ENCODE measurements at places on chromosomes 2 and 18.

DNA sequence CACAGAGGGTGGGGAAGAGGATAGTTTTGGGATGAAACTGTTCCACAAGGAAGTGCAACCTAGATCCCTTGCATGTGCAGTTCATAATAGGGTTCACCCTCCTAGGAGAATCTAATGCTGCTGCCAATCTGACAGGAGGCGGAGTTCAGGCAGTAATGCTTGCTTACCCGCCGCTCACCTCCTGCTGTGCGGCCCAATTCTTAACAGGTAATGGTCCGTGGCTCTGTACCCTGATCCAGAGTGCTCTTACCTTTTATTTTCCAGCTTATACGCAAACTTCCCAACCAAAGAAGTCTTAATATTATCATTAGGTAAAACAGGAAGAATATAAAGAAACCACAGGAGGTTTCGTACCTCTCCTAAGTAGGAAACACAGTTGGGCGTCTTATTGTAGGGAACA, 82.7 kb upstream of the CD302 start:
- DNase-seq = no peak

GRCh38 chr2:95004287-95004686, 21.2 kb upstream of the MAL start:
- no peak for DNase-seq

- DNase-seq = no peak
Observed at GRCh38 chr2:69637923-69638322, 5.6 kb downstream of the AAK1 start.

DNA sequence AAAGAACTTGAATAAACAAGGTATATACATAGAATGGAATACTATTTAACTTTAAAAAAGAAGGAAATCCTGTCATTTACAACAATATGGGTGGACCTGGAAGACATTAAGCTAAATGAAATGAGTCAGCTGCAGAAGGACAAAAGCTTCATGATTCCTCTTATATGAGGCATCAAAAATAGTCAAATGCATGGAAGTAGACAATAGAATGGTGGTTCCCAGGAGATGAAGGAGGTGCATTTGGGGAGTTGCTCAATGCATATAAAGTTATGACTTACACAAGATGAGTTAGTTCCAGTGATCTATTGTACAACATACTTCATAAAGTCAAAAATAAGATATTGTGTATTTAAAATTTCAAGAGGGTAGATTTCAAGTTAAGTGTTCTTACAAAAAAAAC, 426.1 kb upstream of the UBE2E3 start:
- DNase-seq = no peak

DNA sequence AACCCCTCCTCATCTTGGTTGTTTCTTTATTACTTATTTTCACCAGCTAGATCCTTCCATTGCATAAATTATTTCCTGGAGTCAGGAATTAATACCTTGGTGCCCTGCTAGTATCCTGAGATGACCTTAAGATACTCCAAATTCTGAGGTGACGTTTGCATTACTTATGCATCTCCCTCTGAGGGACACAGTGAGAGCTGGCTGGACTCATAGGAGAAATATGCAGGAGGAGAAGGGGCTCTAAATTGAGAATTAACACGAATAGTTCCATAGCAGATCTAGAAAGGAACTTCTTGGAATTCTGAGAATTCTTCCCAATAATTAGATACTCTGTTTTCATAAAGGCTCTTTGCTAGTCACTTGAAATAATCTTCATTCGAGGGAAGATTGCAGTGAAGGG, 310.6 kb upstream of the ZEB2 start:
- no peak for DNase-seq

DNA sequence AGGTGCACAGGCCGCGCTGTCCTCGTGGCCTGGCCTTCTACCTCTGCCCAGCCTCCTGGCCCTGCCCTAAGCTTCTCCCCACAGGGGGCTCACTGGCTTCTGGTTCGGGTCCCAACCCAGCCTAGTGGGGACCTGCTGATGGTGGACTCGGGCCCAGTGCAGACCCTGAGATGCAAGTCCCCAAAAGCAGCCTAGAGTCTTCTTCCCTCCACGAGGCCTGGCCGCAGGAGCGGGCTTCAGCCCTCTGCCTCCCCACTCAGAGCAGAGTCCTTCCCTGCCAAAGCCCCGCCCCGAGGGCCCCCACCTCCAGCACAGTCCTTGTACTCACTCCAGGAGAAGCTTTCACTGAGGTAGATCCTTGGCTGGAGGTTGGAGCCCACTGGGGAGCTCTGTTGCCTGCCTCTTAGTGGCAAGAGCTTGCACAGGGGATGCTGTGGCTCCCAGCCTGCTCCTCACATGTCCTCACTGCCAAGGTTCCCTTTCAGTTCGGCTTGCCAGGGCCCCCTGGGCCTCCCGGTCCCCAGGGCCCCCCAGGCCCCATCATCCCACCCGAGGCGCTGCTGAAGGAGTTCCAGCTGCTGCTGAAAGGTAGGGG, 3.6 kb downstream of the ERFE start:
- no peak for DNase-seq

DNA sequence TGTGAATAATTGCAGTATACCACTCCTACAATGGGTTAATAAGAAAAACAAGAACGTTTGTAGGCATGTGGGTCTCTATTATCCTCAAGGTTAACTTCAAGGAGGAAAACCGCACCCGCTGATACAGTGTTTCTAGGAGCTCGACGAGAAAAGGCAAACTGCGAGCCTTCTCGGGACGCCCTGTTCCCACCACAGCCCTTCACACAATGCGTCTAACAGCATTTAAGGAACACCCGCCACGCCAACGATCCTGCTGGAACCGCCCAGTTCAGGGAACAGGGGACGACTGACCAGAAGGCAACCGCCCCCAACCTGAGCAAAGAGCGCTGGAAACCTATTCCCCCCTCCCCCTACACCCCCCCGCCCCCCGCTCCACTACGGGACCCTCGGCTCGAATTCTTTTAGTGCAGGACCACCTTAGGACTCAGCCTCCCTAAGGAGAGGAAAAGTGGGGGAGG, 710 bp upstream of the TMSB10 start:
- no peak for DNase-seq

- DNase-seq = no peak
Observed at GRCh38 chr2:197024206-197024605, 97.7 kb upstream of the PGAP1 start.

DNA sequence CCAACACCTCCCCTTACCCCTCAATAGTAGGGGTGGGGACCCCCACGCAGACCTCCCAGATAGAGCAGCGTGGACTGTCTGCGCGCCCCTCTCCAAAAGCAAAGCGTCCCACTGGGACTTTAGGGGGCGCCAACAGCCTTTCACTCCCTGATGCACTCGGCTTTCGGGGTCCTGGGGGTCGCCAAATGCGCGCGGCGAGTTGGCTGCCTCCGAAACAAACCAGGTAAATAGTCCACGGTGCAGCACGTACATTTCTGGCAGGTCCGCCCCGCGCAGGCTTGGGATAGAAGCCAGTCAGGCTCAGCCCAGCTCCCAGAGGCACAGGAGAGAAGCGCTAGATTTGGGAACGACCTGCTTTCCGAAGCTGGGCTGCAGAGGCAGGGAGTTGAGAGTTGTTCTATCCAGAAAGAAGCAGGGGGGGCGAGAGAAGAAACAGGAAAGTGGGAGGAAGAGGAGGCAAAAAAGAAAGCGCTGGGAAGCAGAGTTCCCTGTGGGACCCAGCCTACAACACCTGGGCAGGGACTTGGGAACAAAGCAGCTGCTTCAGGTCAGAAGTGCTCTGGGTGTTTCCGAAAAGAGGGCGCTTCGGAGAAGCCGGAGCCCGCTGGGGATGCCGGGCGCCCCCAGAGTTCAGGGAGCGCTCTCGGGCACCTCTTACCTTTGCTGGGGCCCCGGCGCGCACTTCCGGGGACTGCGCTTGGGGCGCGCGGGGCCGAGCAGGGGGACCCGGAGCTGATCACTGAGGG, 544 bp downstream of the EVA1A start:
- no peak for DNase-seq

DNA sequence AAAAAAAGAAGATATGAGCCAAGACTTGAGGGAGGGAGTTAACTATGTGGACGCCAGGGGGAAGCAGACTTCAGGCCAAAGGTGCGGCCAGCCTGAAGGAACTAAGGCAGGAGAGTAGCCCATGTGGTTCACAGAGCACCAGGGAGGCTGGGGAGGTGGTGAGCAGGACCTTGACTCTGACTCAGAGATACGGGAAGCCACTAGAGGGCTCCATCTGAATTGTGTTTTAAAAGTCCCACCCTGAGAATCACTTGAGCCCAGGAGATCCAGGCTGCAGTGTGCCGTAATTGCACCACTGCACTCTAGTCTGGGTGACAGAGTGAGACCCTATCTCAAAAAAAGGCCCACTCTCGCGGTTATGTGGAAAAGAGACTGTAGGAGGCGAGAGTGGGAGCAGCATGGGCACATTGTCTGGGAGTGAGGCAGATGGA, 12.3 kb downstream of the CEP192 start:
- no peak for DNase-seq

DNA sequence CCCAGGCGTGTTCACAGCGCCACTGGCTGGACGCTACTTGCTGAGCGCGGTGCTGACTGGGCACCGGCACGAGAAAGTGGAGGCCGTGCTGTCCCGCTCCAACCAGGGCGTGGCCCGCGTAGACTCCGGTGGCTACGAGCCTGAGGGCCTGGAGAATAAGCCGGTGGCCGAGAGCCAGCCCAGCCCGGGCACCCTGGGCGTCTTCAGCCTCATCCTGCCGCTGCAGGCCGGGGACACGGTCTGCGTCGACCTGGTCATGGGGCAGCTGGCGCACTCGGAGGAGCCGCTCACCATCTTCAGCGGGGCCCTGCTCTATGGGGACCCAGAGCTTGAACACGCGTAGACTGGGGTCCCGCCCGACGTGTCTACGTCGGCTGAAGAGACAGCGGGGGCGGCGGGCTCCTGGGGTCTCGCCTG, 891 bp upstream of the KHK start:
- peak; percentile 69 for DNase-seq

- DNase-seq = no peak
Observed at GRCh38 chr2:26359886-26360473, 13.4 kb upstream of the ADGRF3 start.

DNA sequence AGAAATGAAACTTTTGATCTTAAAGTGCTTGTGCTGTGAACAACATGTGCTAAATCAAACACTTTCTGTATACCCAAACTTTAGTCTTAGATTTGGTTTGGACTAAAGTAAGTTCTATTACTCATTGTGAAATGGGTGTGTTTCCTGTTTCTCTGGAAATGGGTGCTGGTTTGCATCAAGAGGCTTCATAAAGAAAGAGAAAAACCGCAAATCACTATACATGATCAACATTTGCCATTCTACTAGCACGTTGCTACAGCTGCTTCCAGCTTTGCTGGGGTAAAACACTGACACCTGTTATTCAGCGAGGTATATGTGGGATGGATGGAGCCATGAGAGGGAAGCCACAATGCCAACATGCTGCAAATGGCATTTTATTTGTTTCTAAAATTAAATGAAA, 547.0 kb upstream of the ACVR2A start:
- DNase-seq = no peak

- DNase-seq = no peak
Observed at GRCh38 chr2:195937176-195937575, 131.5 kb downstream of the DNAH7 start.

- DNase-seq = peak; percentile 87
Observed at GRCh38 chr18:74597034-74597661, 522 bp upstream of the ZNF407 start.

- DNase-seq = no peak
Observed at GRCh38 chr2:143434445-143434844, 305.2 kb downstream of the ARHGAP15 start.

DNA sequence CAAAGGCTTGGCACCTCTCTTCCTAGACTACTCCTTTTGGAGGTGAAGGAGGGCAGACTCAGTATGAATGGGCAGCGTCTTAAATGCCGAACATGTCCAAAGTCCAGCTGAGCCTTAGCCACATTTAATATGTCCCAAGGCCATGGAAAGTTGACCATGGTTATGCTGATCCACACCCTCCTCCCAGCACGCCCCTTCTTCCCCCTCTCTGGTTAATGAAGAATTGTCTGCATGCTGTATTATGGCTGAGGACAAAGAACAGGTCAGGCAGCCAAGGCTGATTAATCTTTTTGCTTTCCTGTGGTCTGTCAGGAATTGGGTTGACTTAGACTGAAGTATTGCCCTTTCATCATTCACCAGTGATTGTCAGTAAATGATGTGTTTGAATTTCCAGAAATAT, 5.8 kb upstream of the MYOM1 start:
- DNase-seq = no peak

DNA sequence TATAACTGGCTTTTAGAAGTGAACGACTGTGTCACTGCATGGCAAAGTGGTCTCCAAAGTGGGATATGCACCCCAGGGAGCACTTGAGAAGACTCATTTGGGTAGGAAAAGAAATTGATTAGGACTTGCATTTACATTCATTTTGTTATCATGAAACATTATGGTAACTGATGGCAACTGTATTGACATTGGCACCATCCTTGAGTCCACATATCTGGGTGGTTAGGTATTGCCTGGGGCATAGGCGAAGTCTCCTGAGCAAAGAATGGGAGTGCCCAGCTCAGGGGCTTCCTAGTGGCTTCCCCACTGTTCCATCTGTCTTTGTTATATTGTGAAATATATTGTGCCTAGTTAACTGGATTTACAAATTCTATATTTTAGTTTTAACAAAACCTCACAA, 29.2 kb downstream of the SPATS2L start:
- no peak for DNase-seq

- DNase-seq = peak; percentile 49
Observed at GRCh38 chr18:62716619-62717168, 1.4 kb downstream of the PHLPP1 start.

DNA sequence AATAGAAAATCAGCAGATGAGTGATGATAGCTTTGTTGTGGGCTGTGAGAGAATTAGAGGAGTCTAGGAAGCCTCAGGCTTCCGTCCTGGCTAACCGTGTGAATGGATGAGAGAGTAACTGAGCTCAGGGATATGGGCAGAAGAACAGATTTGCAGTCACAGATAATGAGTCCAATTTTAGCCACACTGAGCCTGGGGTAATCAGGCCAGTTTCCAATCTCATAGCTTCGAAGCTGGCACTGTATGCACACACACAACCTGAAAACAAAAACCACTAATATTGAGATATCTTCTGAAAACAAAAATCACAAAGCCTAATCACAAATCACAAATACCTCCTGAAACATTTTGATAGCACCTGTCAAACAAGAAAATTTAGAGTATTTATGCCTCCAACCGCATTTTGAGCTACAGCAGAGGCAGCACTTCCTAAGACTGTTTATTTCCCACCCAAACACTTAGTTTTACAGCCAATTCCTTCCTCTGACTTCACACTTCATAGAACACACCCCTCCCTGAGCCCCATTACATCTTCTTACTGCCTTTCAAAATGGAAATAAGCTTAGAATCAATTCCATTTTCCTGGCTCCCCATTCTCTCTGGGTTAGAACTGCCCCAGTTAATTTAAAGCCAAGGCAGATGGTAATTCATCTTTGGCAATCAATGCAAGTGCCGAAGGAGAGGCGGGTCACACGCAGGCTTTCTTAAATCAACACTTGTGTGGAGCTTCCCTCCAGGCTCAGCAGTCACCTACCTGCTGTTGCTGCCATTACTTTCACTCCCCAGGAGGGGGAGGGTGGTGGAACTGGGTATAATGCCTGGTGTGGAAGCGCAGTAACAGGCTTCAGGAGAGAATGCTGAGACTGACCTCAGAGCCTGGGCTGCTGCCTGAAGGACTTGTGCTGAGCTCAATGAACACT, 18.9 kb downstream of the TTR start:
- no peak for DNase-seq

GRCh38 chr2:126154256-126154785, 501.6 kb upstream of the GYPC start:
- no peak for DNase-seq

- no peak for DNase-seq
Observed at GRCh38 chr18:43141208-43141607, 25.7 kb upstream of the RIT2 start.

Data from D721Med (cell line).